ENCODE measurements at places on chromosomes 3 and 15.

GRCh38 chr3:123661973-123662372, 77.1 kb upstream of the HACD2 start:
- peaks cover 33% of the 10 kb centered on the region for H3K4me1 ChIP-seq
- H3K27ac ChIP-seq, result peak overlapping the region; percentile 94
- no peak for DNase-seq
- H3K27me3 ChIP-seq, result no peaks in the 10 kb centered on the region

- no peak for DNase-seq
- no peaks in the 10 kb centered on the region for H3K36me3 ChIP-seq
- no peak overlapping the region for H3K4me3 ChIP-seq
- H3K4me1 ChIP-seq, result peaks cover 4% of the 10 kb centered on the region
- H3K27ac ChIP-seq, result no peak overlapping the region
These were observed 58.1 kb upstream of the POMGNT2 start for GRCh38 chr3:43163895-43164493.

DNA sequence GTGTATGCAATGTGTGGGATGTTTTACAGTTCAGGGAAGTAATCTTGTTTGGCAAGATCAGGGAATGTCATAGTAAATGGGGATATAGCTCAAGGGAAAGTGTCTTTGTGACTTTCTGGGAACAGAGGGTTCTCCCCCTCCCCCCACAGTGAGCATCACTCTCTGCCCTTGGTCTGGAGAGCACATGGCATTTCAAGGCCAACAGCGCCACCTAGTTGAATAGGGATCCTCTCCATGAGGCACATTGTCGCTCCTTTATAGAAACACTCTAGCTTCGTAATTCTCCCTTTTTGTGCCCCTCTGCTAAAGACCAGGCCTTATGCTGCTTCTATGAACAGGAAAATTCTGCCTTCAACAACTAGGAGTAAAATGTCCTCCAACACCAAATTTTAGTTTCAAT, 37.1 kb upstream of the ARNT2 start:
- no peaks in the 10 kb centered on the region for H3K36me3 ChIP-seq
- H3K27me3 ChIP-seq, result no peaks in the 10 kb centered on the region
- H3K27ac ChIP-seq, result no peak overlapping the region
- DNase-seq, result no peak

- DNase-seq, result no peak
- H3K27me3 ChIP-seq, result no peaks in the 10 kb centered on the region
- no peaks in the 10 kb centered on the region for H3K4me1 ChIP-seq
- no peak overlapping the region for H3K4me3 ChIP-seq
- H3K36me3 ChIP-seq, result no peaks in the 10 kb centered on the region
These were observed 427.7 kb downstream of the GABRG3 start for GRCh38 chr15:27398631-27399161.

DNA sequence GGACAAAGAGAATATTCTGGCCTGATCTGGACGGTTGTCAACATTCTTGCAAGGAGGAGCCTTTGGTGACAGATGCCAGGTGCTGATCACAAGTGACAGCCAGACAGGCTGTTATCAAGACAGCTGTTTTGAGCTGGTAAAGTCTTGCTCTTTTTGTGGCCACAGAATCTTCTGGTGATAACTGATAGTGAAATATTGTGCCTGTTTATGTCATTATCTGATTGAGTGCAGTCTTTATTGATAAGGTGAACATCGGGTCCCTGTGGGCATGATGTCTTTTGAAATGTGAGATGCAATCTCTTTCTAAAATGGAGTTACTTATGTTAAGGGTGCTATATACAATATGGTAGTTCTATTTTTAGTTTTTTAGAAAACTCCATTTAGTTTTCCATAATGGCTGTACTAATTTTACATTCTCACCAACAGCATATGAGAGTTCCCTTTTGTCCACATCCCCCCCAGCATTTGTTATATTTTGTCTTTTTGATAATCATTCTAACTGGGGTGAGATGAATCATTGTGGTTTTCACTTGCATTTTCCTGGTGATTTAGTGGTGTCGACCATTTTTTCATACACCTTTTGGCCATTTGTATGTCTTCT, 10.7 kb downstream of the CEP63 start:
- peaks cover 13% of the 10 kb centered on the region for H3K36me3 ChIP-seq
- no peaks in the 10 kb centered on the region for H3K4me1 ChIP-seq
- no peak for DNase-seq
- no peak overlapping the region for H3K27ac ChIP-seq

DNA sequence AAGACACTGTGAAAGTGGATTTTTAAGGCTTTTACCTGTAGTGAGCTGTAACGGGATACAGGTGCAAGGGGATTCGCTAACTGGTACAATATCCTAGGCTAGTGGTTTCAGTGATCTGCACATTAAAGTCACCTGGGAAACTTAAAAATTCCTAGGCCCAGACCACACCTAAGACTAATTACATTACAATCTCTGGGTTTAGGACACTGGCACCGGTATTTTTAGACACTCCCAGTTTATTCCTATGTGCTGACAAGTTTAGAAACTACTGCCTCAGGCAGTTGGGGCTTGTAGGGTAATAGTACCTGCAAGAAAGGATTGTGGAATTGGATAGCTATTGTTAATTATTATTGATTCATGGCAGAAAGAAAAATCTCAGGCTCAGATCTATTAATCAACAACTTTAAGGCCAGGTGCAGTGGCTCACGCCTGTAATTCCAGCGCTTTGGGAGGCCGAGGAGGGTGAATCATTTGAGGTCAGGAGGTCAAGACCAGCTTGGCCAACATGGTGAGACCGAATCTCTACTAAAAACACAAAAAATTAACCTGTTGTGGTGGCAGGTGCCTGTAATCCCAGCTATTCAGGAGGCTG, 50.4 kb upstream of the CASR start:
- no peaks in the 10 kb centered on the region for H3K36me3 ChIP-seq
- no peaks in the 10 kb centered on the region for H3K27me3 ChIP-seq
- H3K4me1 ChIP-seq, result no peaks in the 10 kb centered on the region
- no peak overlapping the region for H3K27ac ChIP-seq

GRCh38 chr15:71195242-71195641, 80.0 kb downstream of the THSD4 start:
- no peak overlapping the region for H3K27ac ChIP-seq
- DNase-seq, result no peak
- H3K36me3 ChIP-seq, result no peaks in the 10 kb centered on the region
- no peak overlapping the region for H3K4me3 ChIP-seq
- H3K4me1 ChIP-seq, result no peaks in the 10 kb centered on the region

- H3K36me3 ChIP-seq, result no peaks in the 10 kb centered on the region
- peak overlapping the region; percentile 3 for H3K27ac ChIP-seq
- DNase-seq, result no peak
- no peaks in the 10 kb centered on the region for H3K4me1 ChIP-seq
These were observed 183.8 kb upstream of the THRB start for GRCh38 chr3:24678421-24678865.

DNA sequence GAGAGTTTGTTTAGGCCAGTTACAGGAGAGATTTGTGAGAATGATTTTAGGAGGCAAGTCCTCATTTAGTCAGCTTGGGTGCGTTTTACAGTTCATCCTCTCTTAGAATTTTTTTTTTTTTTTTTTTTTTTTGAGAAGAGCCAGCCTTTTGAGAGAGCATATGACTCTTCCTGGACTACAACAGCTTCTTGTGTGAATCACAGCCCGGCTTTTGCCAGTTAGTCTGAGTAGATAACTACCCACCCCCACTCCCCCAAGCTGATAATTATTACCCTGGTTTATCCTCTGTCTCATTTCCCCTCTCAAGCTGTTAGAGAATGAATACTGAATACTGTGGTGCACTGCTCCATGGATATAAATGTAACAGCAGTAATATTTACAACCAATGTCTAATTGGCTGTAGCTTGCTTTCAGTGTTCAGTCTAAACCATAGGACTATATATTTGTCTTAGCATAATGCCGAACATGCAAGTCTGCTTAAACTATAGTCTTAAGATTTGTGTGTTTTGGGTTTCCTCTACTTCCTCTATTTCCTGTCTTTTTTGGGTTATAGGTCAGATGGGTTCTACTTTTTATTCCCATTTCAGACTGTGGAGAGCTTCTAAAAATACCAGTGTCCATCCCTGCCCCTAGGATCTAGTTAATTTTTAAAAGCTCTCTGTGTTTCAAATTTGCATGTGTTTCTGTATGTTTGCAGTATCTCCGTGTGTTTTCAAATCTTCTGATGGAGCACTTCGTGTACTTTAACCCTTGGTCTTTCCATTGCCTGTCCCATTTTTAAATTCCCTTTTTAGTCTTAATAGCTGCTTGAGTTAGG, 8.0 kb downstream of the CHD2 start:
- peaks cover 17% of the 10 kb centered on the region for H3K4me1 ChIP-seq
- H3K27ac ChIP-seq, result peak overlapping the region; percentile 97
- no peak for DNase-seq
- H3K36me3 ChIP-seq, result no peaks in the 10 kb centered on the region
- H3K27me3 ChIP-seq, result no peaks in the 10 kb centered on the region

GRCh38 chr15:86935841-86936240, 856.2 kb downstream of the AGBL1 start:
- H3K4me3 ChIP-seq, result no peak overlapping the region
- no peak overlapping the region for H3K27ac ChIP-seq
- H3K27me3 ChIP-seq, result no peaks in the 10 kb centered on the region
- DNase-seq, result no peak
- H3K4me1 ChIP-seq, result no peaks in the 10 kb centered on the region

DNA sequence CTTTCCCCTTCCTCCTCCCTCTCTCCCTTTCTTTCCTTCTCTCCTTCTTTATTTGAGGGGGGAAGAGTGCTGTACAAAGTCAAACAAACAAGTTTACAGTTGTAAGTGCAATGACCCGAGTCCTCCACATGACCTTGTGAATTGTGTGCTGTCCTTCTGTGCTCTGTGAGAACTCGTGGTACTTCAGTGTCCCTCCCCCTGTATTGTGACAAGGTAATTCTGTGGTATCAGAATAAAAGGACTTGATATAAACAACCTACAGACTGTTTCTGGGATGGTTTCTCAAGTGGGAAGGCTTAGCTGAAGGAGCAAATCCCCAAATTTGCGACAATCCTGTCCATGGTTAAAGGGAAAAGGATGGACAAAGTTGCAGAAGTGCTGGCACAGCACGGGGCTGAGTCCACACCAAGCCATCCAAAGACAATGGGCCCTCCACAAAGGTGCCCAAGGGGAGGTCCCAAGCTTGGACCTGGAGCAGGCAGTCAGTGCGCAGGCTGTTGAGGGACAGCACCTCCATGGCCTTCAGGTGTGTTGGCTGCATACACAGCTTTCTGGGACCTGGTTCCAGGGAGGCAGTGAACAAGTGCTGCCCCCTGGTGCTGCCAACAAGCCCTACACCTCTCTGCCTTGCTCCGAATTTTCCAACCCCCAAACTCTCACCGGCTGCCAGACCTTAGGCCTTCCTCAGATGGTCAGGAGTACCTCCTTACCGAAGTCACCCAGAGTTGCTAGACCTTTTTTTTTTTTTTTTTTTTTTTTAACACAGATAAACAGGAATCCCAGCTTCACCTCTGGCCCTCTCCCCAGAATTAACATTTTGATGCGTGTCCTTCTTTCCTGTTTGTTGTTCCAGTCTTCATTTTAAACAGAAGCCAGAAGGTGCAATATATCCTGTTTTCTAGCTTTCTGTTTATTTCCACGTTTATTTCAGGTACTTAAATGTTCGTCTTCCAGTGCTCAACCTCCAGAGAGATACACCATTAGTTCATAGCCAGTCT, 2.6 kb upstream of the APEH start:
- H3K27ac ChIP-seq, result no peak overlapping the region
- no peaks in the 10 kb centered on the region for H3K27me3 ChIP-seq
- H3K4me1 ChIP-seq, result peaks cover 17% of the 10 kb centered on the region
- DNase-seq, result no peak
- H3K36me3 ChIP-seq, result peaks cover 12% of the 10 kb centered on the region

- H3K27me3 ChIP-seq, result no peaks in the 10 kb centered on the region
- DNase-seq, result no peak
- no peak overlapping the region for H3K27ac ChIP-seq
- H3K4me1 ChIP-seq, result no peaks in the 10 kb centered on the region
- no peaks in the 10 kb centered on the region for H3K36me3 ChIP-seq
- H3K4me3 ChIP-seq, result no peak overlapping the region
These were observed 129.4 kb downstream of the DLG1 start for GRCh38 chr3:197169028-197169427.

GRCh38 chr3:32325927-32326326, 65.7 kb upstream of the CMTM7 start:
- DNase-seq, result no peak
- H3K4me1 ChIP-seq, result no peaks in the 10 kb centered on the region
- H3K4me3 ChIP-seq, result no peak overlapping the region
- H3K27ac ChIP-seq, result no peak overlapping the region

DNA sequence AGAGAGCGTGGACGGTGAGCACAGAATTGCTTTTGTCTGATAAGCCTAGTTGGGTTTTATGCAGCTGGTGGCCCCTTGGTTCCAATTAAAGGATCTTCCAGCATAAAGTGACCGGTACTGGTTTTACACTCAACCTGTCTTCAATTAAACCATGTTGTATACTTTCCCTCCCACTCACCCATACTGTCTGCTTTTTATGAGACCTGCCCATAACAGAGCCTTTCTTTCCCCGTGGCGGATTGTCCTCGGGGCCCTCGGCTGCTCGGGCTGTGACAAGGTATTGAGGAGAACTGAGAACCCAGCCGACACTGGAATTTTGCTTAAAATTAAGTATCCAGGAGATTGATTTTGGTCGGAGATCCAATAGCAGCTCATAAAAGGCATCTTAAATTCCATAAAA, 98.4 kb downstream of the TMEM266 start:
- DNase-seq, result no peak
- no peak overlapping the region for H3K27ac ChIP-seq
- no peaks in the 10 kb centered on the region for H3K36me3 ChIP-seq
- no peaks in the 10 kb centered on the region for H3K4me1 ChIP-seq
- H3K27me3 ChIP-seq, result no peaks in the 10 kb centered on the region

GRCh38 chr3:42702066-42702951, at the start of gene HHATL:
HHATL (minus strand) TSS chr3:42702798; CDS start chr3:42700826, 1,972 bp downstream.
- no peak within 1 kb of the TSS for H3K4me3 ChIP-seq
- H3K4me1 ChIP-seq, result no peaks in the 10 kb centered on the region
- H3K36me3 ChIP-seq, result no peaks in the 10 kb centered on the region
- no peak within 1 kb of the TSS for H3K27ac ChIP-seq

- no peaks in the 10 kb centered on the region for H3K36me3 ChIP-seq
- no peak overlapping the region for H3K4me3 ChIP-seq
- no peak overlapping the region for H3K27ac ChIP-seq
These were observed 139.3 kb downstream of the ZNF609 start for GRCh38 chr15:64599716-64600115.

GRCh38 chr15:78714890-78715289, 73.9 kb upstream of the CHRNB4 start:
- no peak for DNase-seq
- H3K36me3 ChIP-seq, result no peaks in the 10 kb centered on the region
- no peak overlapping the region for H3K4me3 ChIP-seq
- H3K27me3 ChIP-seq, result no peaks in the 10 kb centered on the region

GRCh38 chr3:187396661-187397060, 28.5 kb downstream of the RTP4 start:
- H3K4me1 ChIP-seq, result no peaks in the 10 kb centered on the region
- H3K4me3 ChIP-seq, result no peak overlapping the region
- H3K27ac ChIP-seq, result no peak overlapping the region
- DNase-seq, result no peak
- H3K27me3 ChIP-seq, result no peaks in the 10 kb centered on the region
- H3K36me3 ChIP-seq, result no peaks in the 10 kb centered on the region
